ENCODE measurements at places on chromosomes 6 and 20. TPM values are rescaled to one million over a fixed set of nuclear protein-coding genes. Genes with fewer than 3 reads are reported as not detected.

Gene MLN
- total RNA-seq: not detected

Gene C6orf15
- not detected for total RNA-seq

Gene OR2H1
- total RNA-seq: not detected

Gene L3MBTL1
- 7.9 TPM for total RNA-seq

Gene BPIFB1
- total RNA-seq: not detected

Gene FNDC1
- 0.12 TPM for total RNA-seq

Gene BCLAF1
- total RNA-seq: 95.2 TPM

Gene ZSCAN9
- 16.6 TPM for total RNA-seq

Gene SEMG1
- not detected for total RNA-seq

DNA sequence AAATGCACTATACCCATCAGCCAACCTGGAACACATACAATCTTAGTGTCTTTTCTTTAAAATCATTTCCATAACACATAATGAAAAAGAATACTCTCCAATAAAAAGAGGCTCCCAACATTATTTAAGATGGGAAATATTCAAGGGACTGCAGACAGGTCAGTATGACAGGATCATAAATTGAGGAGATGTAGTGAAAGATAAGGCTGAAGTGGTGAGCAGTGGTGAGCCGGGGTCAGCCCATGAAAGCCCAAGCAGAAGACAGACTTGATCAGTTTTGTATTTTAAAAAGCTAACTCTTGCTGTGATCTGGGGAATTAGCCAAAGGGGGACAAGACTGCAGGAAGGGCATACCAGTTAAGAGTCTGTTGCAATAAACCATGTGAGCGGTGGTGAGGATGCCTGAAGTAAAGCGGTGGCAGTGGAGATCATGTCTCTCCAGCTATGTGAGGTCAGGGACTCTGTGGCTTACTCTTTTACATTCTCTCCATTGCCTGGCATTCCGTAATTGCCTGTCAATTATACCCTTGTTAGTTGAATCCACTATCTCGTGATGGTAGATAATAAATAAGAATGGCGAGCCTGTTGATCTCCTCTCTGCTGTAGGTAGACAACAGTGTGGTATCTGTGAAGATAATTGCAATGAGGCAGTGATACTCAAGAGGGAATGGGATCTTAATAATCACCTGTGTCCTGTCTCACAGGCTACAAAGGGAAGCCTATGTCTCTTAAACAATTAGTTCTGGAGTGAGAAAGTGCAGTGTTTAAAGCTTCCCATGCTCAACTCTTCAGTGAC, 97.4 kb downstream of the FILIP1 start:
- no peak for DNase-seq

DNA sequence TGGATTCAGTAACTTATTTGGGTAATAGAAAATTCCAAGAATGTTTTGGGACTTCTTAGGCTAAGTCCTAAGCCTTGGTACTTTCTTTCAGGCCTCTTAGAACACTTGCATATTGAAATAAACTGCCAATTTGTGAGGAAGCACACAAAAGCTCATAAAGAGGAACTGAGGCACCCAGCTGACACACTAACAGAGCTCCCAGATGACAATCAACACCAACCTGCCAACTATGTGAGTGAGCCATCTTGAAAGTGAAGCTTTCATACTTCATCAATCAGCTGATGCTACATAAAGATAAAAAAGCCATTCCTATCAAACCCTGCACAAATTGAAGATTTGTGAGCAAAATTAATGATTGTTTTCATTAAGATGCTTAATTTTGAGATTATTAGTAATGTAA, 832.5 kb upstream of the EPHA7 start:
- no peak for DNase-seq

DNA sequence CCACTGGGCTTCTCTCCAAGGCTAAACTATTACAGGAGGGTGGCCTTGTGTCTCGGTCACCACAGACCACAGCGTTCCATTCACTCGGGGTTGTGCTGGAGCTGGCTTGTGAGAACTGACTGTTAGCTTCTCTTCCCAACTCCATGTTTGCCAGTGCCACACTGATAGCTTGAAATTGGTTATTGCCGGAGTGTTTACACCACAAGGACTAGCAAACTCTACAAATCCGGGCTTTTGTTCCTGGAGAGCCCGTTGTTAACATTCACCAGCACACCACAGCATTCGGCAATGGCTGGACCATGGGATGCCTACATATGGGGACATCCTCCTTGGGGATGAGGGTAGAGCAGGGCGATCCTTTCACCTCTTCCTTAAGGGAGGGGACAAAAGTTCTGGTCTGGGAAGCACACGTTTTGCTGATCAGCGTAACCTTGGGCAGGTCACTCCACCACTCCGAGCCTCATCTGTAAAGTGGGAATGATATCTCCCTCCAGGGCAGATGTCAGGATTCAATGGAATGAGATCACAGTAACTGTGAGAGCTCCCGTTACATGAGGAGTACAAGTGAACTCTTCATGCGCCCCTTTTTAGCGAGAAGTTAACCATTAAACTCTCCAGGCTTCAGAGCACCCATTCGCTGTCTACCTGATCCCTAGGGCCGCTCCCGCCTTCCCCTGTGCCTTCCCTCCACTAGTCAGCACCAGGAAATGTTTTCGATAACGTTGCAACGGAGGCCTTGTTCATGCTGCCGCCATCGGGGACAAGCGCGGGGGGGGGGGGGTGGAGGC, 41.7 kb upstream of the TTPAL start:
- no peak for DNase-seq

- no peak for DNase-seq
These were observed 16.9 kb upstream of the SRSF3 start for GRCh38 chr6:36577301-36577700.

- no peak for DNase-seq
These were observed 107.6 kb upstream of the TRAF3IP2 start for GRCh38 chr6:111713236-111713635.

GRCh38 chr20:47730744-47731143, 54.5 kb downstream of the SULF2 start:
- no peak for DNase-seq

- DNase-seq: no peak
These were observed 67.4 kb downstream of the AIG1 start for GRCh38 chr6:143127941-143128680.

DNA sequence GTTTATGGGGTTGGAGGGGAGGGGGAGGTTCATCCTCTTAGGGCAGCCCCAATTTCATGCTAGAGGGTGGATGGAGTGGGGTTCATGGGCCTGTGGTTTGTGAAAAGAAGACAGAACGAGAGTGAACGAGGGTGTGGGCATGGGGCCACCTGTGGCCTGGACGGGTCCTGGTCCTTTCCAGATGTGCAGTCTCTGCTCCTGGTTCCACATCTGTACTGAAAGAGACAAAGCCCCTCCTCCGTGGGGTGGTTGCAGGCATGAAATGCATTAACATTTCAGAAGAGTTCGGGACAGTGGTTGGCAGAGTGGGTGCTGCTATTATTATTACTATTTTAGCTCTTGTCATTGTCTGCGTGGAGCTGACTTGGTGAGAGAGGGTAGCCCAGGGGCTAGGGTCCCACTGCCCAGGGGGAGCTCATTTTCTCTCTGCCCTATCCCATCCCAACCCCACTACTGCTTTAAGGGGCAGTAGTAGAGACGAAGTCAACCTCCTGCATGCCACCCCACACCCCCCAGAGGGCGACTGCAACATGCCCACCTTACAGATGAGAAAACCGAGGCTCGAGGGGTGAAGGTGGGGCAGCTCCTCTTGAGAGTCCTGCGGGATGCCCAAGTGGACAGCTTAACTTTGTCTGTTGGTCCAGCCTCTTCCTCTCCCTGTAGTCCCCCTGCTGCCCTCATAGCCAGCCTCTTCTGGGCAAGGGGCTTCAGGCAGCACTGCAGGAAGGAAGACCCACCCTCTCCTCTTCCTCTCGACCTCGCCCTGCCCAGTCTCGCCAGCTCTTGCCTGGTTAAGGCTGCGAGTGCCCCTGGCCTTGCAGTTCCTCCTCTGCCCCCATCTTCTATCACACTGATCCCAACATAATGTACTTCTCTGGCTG, 8.4 kb downstream of the BPIFB2 start:
- DNase-seq: no peak

- no peak for DNase-seq
These were observed 4.8 kb upstream of the SMIM28 start for GRCh38 chr6:138372711-138373463.

GRCh38 chr6:157615951-157616350, 207.1 kb upstream of the SNX9 start:
- no peak for DNase-seq

GRCh38 chr6:142537612-142538478, 236.0 kb downstream of the ADGRG6 start:
- DNase-seq: no peak

- DNase-seq: no peak
These were observed 51.8 kb downstream of the GINS1 start for GRCh38 chr20:25459111-25459830.

DNA sequence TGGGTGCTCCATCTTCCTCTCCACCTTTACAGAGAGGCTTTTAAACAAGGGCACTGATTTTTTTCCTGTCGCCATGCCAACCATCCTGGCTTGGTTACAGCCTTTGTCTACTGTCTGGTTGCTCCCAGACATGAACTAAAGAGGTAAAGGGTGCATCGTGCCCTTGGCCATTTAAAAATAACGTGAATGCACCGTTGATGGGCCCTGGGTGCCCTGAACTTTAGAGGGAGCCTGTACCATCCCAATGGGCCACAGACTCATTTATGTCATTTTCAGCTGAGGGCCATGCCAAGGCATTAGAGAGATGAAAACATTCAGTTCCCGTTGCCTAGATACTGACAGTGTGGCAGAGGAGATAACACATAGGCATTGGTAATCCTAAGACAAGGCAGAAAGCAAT, 23.3 kb downstream of the TMC2 start:
- no peak for DNase-seq

DNA sequence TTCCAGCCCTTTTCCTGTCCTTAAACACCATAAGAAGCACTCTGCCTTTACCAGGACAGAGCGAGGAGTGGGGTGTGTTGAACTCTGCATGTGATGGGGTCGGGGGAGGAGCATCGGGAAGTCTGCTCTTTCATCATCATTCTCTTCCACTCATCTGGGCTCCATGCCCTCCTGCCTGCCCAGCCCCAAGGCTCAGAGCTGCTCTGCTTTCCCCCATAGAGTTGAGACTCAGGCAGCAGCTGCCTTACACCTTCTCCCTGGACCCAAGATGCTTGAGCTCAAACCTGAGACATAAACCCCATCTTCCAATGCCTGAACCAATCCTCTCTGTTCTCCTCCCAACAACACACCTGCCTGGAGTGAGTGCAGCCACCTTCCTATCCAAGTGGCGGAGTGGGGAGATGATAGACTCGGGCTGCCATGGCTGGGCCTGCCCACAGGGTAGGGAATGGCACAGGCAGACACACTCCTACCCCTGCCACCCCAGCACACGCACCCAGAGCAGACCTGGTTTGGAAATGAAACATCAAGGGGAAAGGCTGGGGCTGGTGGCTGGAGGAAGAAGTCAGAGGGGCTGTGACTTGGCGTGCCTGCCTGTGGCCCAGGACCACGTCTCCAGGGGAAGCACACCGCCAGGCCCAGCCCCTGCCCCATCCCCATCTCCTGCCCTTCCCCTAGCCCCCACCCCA, 28.4 kb downstream of the TFEB start:
- no peak for DNase-seq

DNA sequence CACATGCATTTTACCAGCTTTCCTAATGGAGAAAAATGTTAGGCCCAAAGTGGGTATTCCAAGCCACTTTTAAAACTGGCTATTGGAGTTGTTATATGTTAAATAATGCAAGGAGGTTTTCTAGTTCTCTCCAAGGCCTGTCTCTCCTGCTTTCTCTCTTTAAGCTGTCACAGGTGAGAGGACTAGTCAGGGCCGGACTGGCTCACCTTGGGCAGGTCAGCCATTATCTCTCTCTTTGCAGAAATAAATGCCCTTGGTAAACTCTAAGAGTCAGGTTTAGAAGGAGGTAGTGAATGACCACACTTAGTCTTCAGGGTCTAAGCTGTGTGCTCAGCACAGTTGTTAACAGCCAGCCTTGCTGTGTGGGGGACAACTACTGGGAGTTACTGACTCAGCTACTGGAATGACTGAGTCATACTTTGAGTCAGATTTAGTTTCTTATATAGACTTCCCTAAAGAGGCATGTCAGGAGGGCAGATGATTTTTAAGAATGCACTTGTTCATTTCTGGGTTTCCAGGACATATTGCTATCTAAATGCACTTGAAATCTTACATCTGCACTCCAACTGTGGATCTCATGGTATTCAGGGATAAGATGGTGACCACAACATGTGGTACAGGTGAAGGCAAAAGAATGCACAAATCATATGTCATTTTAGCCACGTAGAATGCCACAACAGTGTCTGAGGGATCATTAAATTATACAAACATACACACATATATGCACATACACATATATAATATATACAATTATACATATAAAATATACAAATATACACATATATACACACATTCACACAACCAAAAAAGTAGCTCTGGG, 719.4 kb downstream of the EPM2A start:
- no peak for DNase-seq

DNA sequence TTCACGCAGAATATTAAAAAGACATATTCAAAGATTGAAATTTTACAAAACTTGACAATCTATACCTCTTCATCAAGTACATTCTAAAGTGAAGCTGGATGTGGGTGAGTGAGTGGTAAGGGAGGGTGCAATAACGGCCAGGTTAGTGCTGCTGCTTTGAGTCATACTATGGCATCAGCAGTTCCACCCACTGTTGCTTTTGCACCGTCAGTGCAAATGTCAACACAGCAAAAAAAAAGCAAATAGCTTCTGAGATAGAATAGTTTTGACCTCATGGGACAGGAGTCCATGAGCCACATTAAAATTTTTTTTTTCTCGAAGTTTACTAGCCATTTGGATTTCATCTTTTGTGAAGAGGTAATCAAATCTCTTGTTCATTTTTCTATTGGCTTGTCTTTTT, 31.8 kb downstream of the PSMF1 start:
- DNase-seq: no peak

DNA sequence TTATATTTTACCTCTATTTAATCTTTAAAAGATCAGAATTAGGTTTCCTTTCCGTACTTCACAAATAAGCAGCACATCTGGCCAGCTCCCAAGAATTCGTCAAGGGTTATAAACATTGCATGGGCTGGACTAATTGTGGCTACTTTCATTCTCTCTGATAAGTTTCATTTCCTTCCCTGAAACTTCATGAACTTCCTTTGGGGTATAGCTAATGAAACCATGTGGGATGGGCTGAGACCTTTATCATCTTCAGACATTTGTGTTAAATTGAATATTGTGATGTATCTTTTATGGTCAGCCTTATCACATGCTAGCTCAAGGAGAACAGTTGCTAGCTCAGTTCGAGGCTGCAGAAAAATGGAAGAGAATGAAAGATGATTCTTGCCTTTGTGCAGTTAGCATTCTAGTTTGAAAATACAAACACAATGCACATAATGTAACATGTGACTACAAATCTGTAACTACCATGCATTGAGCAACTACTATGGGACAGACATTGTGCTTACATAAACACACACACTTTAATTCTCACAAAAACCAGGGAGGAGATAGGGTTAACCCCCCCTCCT, 1.7 kb upstream of the GMPR start:
- no peak for DNase-seq
